ENCODE measurements at places on chromosomes 5 and 9.

GRCh38 chr9:101739311-101739710 is 864 bp upstream of the GRIN3A start:
- DNase-seq, result no peak

DNA sequence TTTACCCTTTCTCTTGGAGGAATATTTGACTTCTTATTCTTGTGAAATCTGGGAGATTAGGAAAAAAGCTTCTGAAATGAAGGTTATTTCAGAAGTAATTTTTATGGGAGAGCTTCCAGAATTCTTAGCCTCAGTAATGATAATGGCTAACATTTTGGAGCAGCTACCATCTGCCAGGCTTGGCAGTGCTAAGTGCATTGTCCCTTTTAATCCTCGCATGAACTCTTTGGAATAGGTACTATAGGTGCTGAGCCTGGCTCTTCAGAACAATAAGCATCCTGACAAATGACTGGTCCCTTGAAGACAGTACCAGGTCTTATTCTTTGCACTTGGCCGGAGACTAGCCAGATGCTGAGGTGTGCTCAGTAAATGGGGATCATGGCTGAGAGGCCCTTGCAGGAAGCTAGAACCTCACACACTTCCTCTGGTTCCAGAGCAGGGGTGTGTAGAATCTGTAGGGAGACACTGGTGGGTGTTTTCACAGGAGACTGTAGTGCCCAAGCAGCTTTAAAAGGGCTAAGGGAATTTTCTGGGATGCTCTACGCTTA is 90.7 kb downstream of the RCL1 start:
- no peak for DNase-seq

DNA sequence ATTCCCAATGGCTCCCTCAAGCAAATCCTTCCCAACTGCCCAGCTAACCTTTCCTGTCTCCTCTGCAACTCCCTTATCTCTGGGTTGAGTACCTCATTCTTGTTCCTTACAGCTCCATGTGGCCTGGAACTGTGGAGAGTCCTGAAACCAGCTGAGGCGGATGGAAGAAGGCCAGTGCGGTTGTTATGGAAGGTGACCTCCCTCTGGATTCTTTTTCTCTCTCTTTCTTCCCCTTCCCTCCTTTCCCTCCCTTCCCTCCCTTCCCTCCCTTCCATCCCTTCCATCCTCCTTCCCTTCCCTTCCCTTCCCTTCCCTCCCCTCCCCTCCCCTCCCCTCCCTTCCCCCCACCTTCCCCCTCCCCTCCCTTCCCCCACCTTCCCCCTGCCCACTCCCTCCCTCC is 45.1 kb downstream of the IL31RA start:
- no peak for DNase-seq

GRCh38 chr5:141590127-141590526 is 28.7 kb downstream of the DIAPH1 start:
- no peak for DNase-seq

DNA sequence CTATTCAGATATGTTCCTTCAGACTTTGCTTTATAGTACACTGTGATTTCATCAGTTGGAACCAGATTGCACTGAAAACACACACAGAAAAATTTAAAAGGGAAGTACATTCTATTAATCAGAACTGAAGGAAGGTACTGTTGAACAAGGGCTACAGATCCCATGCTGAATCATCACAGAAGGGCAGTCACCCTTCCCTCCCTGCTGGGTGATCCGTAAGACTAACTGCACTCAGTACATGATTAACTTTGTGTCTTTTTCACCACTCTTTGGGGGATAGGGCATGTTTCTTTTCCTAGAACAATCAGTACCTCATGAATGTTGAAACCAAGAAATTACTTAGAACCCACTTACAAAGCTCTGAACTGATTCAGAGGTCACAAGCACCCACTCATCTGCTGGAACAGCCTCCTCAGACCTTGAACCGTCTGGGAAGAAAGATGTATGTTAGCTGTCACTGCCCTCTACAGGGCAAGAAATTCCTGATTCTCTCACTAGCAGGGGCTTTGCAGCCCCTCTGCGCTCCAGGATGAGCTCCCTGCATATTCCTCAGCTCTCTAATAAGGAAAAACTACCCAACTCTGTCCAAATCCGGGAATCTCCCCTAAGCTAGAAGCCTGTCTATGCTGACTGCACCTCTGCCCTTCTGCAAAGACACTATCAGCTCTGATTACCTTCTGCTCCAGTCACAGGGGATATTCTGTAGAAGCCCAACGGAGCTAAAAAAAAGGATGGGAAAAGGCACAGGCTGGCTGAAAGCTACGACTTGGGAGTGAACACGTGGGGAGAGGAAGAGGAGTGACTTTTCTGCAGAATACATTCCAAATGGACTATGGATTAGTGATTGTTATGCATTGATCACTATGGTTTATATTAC is 51.0 kb downstream of the IARS1 start:
- DNase-seq, result no peak

- DNase-seq, result no peak
These were observed 287.8 kb upstream of the RASA1 start for GRCh38 chr5:86979811-86980411.

- no peak for DNase-seq
These were observed 9.9 kb downstream of the ZBED3 start for GRCh38 chr5:77076961-77077828.

GRCh38 chr5:177545487-177546257 is 8.7 kb downstream of the FAM193B start:
- no peak for DNase-seq

- DNase-seq, result no peak
These were observed 173.6 kb downstream of the GADD45G start for GRCh38 chr9:89778100-89779090.

GRCh38 chr9:127340721-127341120 is 56.2 kb upstream of the SLC2A8 start:
- no peak for DNase-seq

DNA sequence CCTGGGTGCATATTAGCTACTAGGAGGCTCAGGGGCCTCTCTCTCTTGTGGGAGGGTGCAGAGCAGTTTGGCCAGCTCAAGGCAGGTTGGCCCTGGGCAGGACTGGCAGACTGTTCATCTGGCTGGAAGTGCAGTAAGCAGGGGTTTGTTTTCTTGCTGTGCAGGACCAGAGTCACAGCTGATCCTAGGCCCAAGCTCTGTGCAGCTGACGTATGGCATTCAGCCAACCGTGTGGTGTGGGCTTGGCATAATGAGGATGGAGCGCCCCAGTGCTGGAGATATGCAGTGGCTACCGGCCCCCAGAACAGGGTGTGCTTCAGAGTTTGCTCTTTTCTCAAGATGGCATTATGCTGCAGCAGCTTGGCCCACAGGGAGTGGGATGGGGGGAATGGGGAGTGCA is 31.0 kb upstream of the PHF24 start:
- DNase-seq, result no peak
